ENCODE measurements at places on chromosomes 6 and 20.

- peak; percentile 78 for DNase-seq
Measured at GRCh38 chr20:51318058-51318949, 224.2 kb downstream of the NFATC2 start.

- DNase-seq: no peak
Measured at GRCh38 chr6:63352544-63353285, 32.9 kb upstream of the LGSN start.

DNA sequence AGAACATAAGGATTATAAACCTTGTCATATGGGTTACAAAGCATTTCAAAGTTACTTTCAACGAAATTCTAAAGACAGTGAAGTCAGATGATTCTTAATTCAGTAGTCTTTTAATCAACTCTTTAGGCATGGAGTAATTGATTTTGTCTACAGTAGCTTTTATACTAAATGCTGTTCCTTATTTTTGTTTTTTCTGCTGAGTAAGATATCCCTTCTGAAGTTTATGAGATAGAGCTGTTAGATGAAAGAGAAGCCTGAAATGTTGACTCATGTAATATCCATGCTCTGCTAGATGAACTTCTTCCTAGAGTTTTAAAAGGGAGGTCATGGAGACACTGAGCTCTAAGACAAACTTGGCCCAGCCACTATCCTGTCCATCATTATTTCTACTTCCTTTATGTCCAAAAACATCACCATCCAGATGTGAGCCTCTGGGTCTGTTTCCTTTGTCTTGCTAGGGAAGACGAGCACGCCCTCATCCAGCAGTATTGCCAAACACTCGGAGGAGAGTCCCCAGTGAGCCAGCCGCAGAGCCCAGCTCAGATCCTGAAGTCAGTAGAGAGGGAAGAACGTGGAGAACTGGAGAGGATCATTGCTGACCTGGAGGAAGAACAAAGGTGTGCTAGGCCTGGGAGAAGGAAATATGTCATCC lies 550.3 kb downstream of the UTRN start:
- DNase-seq: no peak

DNA sequence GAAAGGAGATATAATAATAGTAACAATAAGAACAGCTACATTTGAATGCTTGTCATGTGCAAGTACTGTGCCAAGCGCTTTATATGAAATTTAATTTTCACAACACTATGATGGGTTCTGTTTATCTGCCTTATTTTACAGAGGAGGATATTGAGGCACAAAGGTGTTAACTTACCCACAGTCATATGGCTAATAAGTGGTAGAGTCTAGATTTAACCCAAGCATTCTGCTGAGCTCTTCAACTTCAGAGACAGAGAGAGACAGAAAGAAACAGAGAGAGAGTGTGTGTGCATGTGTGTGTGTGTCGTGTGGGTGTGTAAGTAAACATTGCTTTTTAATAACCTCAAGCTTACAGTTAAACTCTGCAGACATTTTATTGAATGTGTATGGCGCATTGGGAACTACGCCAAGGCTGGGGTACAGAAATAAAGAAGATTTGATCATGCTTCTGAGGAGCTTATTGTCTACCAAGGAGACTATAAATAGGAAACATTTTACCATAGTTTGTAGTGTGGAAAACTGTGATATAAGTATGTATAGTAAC lies 12.9 kb downstream of the TBPL1 start:
- no peak for DNase-seq

- no peak for DNase-seq
Measured at GRCh38 chr6:10331334-10331968, 83.4 kb downstream of the TFAP2A start.

DNA sequence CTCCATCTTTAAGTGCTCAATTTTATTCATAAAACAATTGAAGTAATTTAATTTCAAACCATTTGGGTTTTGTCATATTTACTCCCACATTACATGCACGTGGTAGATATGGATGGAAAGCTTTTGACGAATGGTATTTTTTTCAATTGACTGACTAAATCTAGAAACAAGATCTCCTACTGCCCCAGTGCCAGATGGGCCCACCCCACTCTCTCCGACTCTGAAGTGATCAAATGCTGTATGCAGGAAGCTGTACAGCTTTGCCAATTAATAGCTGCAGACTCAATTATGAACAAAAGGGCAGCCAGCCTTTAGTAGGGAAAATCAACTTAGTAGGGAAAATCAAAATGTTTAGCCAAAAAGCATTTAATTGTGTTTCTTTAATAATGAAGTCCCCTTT lies 46.2 kb downstream of the PACRG start:
- no peak for DNase-seq

DNA sequence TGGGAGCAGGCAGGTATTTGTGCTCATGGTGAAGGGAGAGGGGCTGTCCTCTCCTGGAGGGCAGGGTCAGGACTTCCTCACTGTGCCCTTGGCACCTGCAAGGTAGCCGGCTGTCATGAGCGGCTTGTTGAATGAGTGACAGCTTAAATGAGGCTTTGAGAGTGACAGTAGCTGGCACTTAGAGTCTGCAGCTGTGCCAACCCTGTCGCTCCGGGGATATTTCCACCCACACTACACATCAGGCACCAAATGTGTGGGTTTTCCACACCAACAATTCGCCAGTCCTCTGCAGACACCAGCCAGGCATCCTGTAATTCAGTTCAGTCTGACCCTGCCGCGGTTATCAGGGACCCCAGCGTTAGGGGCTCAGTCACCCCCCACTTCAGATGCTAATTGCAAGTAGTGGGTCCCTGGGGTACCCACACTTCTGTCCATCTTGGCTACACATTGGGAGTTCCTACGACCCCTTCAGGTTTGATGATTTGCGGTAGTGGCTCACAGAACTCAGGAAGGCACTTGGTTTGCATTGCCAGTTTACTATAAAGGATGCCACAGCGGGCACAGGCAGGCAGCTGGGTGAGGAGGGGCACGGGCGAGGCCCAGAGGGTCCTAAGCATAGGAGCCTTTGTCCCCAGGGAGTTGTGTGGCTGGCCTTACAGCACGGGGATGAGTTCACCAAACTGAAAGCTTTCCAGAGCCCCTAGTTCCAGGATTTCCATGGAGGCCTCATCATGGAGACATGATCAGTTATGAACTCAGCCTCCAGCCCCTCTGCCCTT lies 9.1 kb downstream of the MTG2 start:
- DNase-seq: no peak

GRCh38 chr6:16273256-16273655 lies 34.9 kb downstream of the GMPR start:
- DNase-seq: no peak

GRCh38 chr20:23565503-23566045 lies 2.7 kb downstream of the CST9L start:
- DNase-seq: no peak

- DNase-seq: no peak
Measured at GRCh38 chr6:82172594-82172993, 75.0 kb downstream of the IBTK start.

DNA sequence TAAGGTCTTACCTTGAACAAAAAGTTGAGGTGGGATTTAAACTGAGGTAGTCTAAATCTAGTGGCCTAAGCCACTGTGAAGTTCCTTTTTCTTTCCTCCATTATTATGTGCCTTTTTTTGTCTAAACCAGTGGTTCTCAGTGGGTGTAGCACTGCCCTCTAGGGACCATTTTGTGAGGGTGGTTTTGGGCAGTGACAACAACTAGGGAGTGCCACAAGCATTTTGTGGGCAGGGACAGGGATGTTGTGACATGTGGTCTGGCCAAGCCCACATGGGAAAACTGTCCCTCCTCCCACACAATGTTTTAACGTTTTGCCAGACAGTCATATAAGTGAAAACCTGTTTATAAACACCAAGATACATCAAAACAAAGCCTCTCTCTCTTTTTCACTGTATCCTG lies 899.4 kb upstream of the FLRT3 start:
- no peak for DNase-seq

GRCh38 chr6:53189554-53189953 lies 40.9 kb upstream of the GCM1 start:
- DNase-seq: no peak

GRCh38 chr6:134741200-134741536 lies 208.7 kb downstream of the ALDH8A1 start:
- DNase-seq: no peak

DNA sequence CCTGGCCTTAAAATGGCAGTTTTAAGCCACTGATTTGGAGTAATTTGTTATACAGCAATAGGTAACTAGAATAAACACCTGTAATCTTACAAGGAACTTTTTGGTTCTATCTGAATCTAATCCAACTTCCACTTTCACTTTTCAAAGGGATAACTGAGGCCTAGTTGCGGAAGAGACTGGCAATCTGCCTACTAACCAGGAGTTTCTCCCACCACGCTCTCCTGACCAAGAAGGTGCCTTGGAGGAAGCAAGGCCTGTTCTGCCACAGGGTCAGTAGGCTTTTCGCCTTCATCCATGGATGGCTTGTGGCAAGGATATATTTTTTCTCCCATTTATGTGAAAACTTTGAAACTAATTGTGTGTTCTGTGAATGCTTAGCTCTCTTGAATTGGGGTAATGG lies 12.9 kb upstream of the MYBL2 start:
- no peak for DNase-seq

DNA sequence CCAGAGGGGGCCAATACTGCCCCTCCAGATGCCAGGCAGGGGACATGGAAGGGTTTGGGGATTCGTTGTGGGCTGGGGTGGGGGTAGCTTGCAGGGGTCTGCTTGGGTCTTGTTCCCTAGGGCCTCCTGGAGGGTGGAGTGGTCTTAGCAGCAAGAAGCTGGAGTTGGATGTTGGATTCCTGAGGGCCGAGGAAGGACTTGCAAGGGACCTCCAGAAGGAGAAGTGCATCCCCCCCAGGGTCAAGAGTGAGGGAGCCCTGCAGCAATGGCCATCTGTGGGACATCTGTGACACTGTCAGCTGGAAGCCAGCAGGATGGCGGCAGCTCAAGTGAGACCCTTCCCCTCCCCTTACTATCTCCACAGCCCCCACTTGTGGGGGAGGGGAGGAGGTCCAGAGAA lies 25.4 kb upstream of the CCN5 start:
- DNase-seq: no peak

DNA sequence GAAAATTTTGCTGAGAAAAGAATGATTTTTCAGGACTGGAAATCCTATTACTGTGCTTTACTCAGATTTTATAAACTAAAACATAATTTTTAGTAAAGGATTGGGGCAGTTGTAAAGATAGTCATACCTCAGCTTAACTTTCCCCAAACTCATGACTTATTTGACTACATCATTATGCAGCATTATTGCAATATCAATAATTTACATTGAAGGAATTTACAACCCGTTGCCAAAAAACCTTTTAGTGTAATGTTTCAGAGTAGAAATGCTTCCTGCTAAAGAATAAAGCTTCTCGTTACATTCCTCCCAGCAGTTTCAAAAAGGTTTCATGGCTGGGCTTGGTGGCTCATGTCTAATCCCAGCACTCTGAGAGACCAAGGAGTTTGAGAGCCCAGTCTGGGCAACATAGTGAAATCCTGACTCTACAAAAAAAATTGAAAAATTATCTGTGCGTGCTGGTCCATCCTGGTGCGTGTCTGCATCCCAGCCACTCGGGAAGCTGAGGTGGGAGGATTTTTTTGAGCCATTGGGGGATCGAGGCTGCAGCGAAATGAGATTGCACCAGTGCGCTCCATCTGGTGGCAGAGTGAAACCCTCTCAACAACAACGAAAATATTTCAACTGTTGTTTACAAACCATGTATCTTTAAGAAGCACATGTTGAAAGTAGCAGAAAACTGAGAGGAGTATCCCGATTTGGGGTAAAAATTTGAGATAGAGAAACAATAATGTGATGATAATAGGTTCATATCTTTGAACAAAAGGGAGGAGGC lies 4.4 kb downstream of the AMD1 start:
- DNase-seq: no peak

DNA sequence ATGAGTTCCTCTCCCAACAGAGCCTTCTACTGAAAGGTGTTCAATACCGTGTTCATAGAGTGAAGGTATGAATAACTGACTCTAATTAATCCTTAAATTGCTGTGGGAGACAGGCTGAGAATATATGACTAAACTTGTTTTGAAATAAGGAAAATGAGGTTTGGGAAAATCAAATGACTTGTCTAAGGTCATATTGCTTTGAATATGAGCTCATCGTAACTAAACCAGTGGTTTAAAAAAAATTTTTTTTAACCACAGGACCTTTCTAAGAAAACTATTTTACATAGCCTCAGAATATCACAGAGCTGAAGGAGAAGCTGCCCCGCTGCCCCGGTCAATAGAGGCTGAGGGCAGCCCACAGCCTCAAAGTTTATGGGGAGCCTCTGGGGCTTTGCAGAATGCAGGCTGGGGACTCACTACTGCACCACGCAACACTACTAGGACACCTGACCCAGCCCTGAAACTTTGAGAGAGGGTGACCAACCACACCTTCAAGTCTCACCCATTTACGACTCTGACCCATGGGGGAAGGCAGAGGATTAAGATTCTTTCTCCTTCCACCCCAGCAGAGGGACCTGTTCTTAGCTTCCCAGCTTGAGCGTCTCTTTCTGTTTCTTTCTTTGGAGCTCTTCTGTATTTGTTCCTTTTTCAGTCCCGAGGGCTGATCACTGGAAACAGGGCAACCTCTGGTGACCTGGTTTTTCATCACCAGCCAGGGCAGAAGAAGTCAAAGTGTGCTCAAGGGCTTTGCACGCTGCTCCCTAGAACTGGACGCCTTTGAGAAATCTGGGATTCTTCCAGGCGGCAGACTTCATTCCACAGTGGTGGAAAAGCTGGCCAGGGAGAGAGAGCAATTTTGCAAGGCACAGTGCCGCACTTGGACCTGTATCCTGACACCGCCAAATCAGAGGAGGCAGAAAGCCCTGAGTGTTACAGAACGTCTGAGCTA lies 220.2 kb downstream of the ATXN1 start:
- no peak for DNase-seq

DNA sequence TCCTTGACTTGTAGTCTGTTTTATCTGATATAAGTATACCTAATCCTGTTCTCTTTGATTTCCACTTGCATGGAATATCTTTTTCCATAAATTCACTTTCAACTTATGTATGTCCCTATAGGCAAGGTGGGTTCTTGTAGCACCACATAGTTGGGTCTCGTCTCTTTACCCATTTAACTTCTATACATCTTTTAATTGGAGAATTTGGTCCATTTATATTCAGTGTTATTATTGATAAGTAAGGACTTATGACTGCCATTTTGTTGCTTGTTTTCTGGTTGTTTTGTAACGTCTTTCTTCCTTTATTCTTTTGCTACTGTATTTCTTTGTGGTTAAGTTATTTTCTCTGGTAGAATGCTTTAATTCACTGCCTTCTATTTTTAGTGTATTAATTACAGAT lies 14.5 kb upstream of the ZNF311 start:
- no peak for DNase-seq

- no peak for DNase-seq
Measured at GRCh38 chr6:131765081-131765803, 42.6 kb upstream of the ENPP1 start.

- no peak for DNase-seq
Measured at GRCh38 chr6:98833307-98834059, 891 bp upstream of the POU3F2 start.

All from stimulated activated CD4-positive, alpha-beta T cell treated with anti-CD3 and anti-CD28 coated beads, Interleukin-4, amount 100 ng/mL, for 48 hours (primary cell).